AG04449 (cell line): ENCODE measurements at places on chromosomes 12 and 14.
A peak's percentile ranks its signal among the peaks of the same experiment; 100 is the strongest.

DNA sequence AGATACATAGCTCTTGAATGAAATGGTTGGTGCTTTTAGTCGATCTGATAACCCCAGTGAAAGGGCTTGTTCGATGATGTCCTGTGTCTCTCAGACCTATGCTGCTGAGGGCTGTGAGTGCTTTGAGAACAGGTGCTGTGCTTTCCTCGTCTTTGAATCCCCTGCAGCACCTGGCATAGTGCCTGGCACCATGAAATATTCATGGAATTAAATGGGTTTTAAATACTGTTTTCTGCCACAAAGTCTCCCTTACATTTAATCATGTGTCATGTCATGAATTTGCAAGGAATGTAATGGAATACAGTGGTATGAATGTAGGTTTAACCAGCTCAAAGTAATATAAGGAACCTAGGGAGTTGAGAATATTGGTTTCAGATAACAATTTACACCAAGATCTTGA lies 220.5 kb upstream of the PRICKLE1 start:
- no peak for DNase-seq

- no peak for DNase-seq
Observed at GRCh38 chr12:65648461-65648860, 175.8 kb upstream of the HMGA2 start.

GRCh38 chr12:44709166-44709565 lies 166.9 kb downstream of the NELL2 start:
- no peak for DNase-seq

- no peak for DNase-seq
Observed at GRCh38 chr12:130573766-130574165, 142.3 kb downstream of the RIMBP2 start.

GRCh38 chr12:71426300-71427047 lies 13.1 kb upstream of the LGR5 start:
- no peak for DNase-seq

DNA sequence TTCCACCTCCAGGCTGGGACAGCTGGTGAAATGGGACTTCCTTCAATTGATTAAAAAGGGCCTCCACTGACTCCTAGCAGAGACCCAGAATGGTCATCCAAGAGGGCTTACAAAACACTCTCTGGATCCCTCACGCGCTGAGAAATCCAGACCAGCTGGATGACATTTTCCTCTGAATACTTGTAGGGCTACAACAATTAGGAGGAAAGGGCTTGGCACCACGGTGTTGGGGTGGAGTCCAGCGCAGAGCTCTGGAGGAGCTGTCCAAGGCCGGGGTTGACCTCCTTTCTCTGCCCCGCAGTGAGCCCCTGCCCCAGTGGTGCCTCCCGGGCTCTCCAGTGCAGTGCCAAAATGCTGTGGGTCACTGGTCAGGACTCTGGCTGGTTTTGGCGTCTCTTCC lies 189.0 kb upstream of the CCND2 start:
- DNase-seq, result no peak

GRCh38 chr12:1731019-1731687 lies 40.3 kb downstream of the ADIPOR2 start:
- no peak for DNase-seq

DNA sequence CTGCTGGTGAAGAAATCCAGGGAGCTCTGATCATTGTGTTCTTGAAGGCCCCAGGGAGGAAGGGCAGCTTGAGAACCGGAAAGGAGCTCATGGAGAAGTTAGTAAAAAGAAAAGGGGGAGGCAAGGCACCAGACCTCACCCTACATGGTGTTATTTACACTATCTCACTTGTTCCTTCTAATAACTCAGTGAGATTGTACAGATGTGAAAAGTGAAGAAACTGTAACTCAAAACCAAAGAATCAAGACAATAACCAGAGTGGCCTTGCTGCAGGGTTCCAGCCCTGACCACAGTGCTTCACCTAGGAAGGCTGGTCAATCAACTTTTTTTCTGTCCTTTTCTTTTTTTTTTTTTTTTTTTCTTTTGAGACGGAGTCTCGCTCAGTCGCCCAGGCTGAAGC lies 353.6 kb downstream of the TMTC2 start:
- no peak for DNase-seq

DNA sequence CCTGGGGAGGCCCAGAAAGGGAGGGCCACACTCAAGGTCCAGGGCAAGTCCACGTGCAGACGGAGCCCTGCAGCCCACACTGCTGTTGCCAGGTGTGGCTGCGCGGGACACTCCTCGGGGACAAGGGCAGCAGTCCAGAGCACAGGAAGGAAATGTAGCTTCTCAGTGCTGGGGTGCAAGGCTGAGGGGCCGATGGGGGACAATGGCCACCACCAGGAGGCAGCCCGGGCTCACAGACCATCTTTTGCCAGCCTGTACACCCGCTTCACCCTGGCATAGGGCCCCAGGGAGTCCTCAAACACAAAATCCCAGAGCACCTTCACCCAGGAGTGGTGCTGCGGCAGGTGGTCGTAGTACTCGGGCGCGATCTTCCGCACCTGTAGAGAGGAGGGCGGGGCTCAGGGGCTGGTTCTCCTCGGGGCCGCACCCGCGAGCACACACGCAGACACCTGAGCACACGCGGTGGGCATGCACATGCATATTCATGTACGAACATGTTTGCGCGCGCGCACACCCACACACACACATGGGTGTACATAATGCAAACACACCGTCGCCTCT lies 12.8 kb downstream of the DEGS2 start:
- no peak for DNase-seq

DNA sequence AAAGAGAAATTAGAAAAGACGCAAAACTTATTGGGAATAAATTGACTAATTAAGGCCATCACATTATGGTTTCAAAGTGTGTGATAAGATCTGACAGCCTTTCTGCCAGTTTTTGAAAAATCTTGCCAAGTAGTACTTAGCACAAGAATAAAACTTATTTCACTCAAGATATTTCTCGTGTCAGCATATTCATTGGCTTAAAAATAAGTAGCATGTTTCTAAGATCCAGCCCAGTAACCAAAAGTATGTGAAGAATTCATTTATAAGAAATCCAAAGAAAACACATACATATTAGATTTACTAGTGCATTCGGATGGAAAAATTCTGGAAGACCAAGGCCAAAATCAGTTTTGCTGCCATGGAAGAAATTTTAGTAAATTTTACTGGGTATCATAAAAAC lies 1135.0 kb downstream of the GALC start:
- peak; percentile 51 for DNase-seq

DNA sequence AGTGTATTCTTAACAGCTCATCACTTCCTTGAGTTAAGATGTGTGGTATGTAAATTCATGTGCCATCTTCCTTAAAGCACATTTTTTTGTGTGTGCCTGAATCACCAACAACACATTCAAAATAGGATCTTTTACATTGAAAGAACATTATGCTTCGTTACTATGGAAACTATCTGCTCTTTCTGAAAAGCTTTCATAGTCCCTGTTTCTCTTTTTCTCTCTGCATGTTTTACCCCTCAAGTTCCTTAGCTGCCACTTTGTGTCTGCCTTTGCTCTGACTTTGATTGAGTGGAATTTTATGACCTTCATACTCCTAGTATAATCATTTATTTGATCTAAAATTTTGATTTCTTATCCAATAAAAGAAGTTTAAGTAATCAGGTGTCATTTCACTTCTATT lies 880.3 kb upstream of the FOXG1 start:
- DNase-seq, result no peak

DNA sequence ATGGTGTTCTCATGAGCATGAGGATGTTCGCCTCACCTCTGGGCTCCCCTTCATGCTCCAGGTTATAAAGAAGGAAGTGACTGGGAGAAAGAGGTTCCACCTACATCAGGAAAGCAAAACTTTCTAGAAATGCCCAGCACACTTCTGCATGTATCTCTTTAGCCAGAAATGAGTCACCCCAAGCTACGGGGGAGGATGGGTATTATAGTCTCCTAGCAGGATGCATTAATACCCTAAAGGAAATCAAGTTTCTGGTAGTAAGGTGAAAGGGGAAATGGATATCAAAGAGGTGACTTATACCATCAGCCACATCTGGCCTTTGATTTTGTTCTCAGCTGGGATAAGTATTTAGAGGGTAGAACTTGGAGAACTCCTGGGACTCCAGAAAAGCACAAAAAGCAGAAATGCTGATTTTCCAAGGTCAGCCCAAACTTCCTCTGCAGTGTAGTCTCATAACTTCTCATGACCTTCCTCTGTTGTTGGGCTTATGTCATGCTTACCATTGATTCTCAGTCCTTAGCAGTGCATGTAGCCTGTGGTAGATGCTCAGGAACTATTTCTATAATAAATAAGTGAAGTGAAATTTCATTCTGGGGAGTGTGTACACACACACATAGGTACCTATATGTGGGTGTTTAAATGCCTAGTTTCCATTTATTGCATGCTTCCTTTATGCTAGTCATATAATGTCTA lies 209.4 kb upstream of the CRY1 start:
- no peak for DNase-seq

- no peak for DNase-seq
Observed at GRCh38 chr12:50282721-50283228, 545 bp downstream of the LIMA1 start.

DNA sequence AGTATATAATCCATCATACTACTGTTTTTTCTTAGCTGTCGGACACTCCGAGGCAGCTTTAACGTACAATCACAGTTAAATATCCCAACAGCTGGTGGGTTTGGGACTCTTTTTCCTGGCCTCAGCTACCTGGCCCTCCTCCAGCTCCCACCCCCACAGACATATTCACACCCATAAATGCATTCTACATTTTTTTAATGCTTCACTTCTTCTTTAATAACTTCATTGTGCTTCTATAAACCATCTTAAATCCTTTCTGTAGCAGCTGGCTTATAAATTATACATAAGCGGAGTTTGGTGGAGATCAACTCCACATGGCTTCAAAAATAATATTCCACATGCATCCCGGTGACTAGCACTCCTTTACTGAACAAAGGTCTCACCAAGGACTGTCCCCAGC lies 33.3 kb downstream of the TDG start:
- no peak for DNase-seq

DNA sequence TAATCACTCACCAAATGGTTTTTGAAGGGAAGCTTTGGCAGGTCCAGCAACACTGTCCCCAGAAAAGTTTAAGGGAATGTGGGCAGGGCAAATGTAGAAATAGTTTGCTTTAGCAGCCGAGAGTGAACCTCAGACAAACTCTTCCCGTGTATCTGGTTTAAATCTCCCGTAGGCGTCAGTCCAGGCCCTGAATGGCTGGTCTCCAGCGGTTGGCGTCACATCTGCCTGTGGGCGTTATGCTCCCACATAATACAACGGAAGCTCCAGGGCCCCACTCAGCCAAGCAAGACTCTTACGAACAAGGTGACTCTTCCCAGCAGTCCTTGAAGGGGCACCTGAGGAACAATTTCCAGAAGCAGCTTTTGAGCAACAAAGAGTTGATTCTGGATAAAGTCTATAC lies 942 bp downstream of the ZC2HC1C start:
- no peak for DNase-seq

- DNase-seq, result no peak
Observed at GRCh38 chr12:132481771-132482745, 7.9 kb upstream of the FBRSL1 start.

- no peak for DNase-seq
Observed at GRCh38 chr12:132355742-132356681, 26.6 kb upstream of the GALNT9 start.

- DNase-seq, result no peak
Observed at GRCh38 chr14:103688906-103689902, 26.0 kb downstream of the XRCC3 start.

DNA sequence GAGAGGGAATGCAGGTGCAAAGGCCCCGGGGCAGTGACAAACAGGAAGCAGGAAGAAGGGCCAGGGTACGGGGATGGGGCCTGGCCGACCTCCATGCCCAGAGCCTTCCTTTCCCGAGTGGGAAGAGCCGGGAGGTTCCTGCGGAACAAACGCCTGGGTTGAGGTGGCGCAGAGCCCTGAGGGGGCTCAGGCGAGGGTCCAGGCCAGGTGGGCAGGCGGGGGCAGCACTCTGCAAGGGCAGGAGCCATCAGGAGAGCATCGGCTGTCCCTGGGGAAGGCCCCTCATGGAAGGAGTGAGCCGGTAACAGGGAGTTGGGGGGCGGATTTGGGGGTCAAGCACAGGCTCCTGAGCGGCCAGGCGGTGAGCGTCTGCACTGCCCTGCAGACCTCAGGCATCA lies 18.1 kb upstream of the FBRSL1 start:
- no peak for DNase-seq

- DNase-seq, result no peak
Observed at GRCh38 chr12:107091381-107091780, 2.0 kb downstream of the CRY1 start.

DNA sequence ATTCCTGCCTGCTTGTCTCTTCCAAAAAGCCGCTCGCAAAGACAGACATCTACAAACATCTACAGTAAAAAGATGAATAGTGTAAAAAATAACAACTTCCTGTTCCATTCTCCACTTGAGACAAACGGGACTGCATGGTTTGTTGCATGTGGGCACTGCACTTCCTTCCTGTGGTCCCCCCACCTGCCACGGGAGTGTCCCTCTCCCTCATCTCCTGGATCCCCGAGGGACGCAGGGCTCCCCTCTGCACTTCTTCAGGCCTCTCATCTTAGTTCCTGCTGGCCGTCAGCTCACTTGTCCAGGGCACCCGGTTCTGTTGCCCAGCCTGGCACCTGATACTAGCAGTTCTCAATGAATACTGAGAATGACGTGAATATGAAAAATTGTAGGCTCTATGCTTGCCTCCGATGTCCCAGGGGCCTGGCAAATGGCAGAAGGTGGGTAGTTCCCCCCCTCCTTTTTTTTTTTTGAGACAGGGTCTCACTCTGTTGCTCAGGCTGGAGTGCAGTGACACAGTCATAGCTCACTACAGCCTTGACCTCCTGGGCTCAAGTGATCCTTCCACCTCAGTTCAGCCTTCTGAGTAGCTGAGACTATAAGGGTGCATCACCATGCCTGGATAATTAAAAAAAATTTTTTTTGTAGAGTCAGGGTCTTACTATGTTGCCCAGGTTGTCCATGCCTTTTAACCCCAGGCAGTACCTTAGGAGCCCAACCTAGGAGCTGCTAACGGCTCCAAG lies 3.5 kb upstream of the KLC1 start:
- no peak for DNase-seq

GRCh38 chr12:4809013-4809448 lies 88.8 kb downstream of the GALNT8 start:
- no peak for DNase-seq

GRCh38 chr12:124828264-124829007 lies 35.2 kb downstream of the SCARB1 start:
- DNase-seq, result no peak
